Posterior vena cava (tissue), 2 donors: ENCODE measurements at places on chromosomes 6 and 20. TPM values are rescaled to one million over a fixed set of nuclear protein-coding genes. Genes with fewer than 3 reads are reported as not detected.

GRCh38 chr6:137581019-137581707, 87.0 kb upstream of the OLIG3 start:
- DNase-seq: no peak

GRCh38 chr6:108914235-108915022, 66.2 kb downstream of the ARMC2 start:
- no peak for DNase-seq

Gene SDC4
- 85.7 TPM for total RNA-seq

DNA sequence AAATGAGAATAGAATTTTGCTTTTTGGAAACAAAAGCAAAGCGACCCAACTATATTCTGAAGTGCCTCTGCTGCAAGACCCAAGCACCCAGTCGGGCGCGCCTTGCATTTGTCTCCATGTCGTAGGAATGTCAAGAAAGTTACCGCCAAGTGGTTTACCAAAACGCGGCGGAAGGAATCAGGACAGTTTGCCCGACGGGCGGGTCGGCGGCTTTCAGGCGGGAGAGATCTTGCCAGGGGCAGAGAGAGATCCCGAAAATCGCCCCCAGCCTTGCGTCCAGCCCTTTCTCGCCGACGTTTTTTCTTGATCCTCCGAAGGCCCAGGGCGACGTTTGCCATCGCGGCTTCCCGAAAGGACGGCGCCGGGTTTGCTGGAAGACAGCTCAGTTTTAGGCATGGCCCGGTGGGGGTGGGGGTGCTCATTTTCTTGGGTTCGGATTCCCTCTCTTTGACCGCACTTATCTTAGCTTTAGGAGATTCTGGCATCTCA, 4.0 kb upstream of the LIN28B start:
- DNase-seq: no peak

Gene CTCFL
- not detected for total RNA-seq
